Panc1 (cell line): ENCODE measurements at places on chromosomes 3 and 15. TPM values are rescaled to one million over a fixed set of nuclear protein-coding genes. Genes with fewer than 3 reads are reported as not detected.

DNA sequence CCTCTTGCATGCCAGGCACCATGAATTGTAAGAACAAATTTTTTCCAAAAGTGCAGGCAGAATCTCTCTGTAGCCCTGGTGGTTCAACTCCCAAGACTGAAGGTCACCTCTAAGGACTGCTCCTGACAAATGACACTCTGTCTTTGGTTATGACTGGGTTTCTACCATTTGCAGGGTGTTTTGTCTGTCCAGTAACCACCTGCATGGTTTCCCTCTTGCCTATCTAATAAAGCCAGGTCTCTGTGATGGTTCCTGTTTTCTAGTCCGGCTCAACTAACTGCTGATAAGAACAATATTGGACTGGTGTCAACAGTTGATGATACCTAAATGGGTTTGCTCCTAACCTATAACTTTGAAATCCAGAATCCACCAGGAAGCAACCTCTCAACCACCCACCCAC, 43.7 kb downstream of the ATP8B4 start:
- no peak overlapping the region for H3K4me3 ChIP-seq
- H3K27me3 ChIP-seq: no peaks in the 10 kb centered on the region
- no peaks in the 10 kb centered on the region; the same call in 1 of the 2 replicates for H3K36me3 ChIP-seq
- no peaks in the 10 kb centered on the region for H3K4me1 ChIP-seq

GRCh38 chr3:28982906-28983305, 298.0 kb upstream of the RBMS3 start:
- H3K27ac ChIP-seq: no peak overlapping the region
- H3K36me3 ChIP-seq: no peaks in the 10 kb centered on the region
- no peaks in the 10 kb centered on the region for H3K27me3 ChIP-seq
- no peak for DNase-seq

- no peaks in the 10 kb centered on the region for H3K36me3 ChIP-seq
- DNase-seq: no peak
- H3K27ac ChIP-seq: no peak overlapping the region
- peaks cover 12% of the 10 kb centered on the region for H3K4me1 ChIP-seq
- no peak overlapping the region for H3K4me3 ChIP-seq
Observed at GRCh38 chr15:89662893-89663626, 7.8 kb upstream of the KIF7 start.

GRCh38 chr15:99452010-99452409, 113.8 kb upstream of the MEF2A start:
- no peaks in the 10 kb centered on the region for H3K27me3 ChIP-seq
- no peaks in the 10 kb centered on the region for H3K36me3 ChIP-seq
- no peak for DNase-seq
- H3K27ac ChIP-seq: no peak overlapping the region
- no peak overlapping the region for H3K4me3 ChIP-seq
- peaks cover 16% of the 10 kb centered on the region for H3K4me1 ChIP-seq

DNA sequence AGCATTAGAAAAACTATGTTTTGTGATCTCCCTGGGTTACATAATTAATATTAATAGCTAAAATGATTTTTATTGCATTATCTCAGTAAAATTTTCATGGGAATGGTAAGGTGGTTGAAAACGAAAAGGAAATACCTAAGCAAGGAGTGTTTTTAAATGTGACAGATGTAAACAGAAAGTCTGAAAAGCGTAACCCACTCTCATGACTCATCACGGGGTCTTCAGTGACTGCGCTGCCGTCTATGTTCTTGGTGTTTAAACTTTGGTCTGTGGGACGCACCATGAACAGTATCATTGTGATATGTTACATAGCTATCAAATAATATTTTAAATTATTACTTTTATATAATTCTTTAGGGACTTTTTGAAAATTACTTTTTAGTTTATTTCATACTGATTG, 19.8 kb downstream of the LRCH3 start:
- DNase-seq: no peak
- no peak overlapping the region for H3K4me3 ChIP-seq
- no peaks in the 10 kb centered on the region for H3K27me3 ChIP-seq
- H3K36me3 ChIP-seq: no peaks in the 10 kb centered on the region

DNA sequence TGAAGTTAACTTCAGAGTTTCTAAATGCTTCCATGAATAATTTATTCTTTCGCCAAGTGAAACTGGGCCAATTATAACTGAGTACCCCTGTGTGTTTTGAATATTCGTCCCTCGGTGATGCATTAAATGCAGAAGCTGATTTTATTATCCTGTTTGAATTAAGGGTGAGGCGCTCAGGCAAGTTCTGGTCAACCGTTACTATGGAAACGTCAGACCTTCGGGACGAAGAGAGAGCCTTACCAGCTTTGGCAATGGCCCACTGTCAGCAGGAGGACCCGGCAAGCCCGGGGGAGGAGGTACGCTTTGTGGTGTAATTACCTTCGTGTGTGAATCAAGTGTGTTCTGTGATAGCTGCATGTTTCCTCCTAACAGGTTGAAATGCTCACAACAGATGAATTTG, 239.8 kb downstream of the ITPR1 start:
- no peak overlapping the region for H3K4me3 ChIP-seq
- no peak for DNase-seq
- no peaks in the 10 kb centered on the region for H3K4me1 ChIP-seq
- no peak overlapping the region for H3K27ac ChIP-seq
- no peaks in the 10 kb centered on the region for H3K36me3 ChIP-seq

DNA sequence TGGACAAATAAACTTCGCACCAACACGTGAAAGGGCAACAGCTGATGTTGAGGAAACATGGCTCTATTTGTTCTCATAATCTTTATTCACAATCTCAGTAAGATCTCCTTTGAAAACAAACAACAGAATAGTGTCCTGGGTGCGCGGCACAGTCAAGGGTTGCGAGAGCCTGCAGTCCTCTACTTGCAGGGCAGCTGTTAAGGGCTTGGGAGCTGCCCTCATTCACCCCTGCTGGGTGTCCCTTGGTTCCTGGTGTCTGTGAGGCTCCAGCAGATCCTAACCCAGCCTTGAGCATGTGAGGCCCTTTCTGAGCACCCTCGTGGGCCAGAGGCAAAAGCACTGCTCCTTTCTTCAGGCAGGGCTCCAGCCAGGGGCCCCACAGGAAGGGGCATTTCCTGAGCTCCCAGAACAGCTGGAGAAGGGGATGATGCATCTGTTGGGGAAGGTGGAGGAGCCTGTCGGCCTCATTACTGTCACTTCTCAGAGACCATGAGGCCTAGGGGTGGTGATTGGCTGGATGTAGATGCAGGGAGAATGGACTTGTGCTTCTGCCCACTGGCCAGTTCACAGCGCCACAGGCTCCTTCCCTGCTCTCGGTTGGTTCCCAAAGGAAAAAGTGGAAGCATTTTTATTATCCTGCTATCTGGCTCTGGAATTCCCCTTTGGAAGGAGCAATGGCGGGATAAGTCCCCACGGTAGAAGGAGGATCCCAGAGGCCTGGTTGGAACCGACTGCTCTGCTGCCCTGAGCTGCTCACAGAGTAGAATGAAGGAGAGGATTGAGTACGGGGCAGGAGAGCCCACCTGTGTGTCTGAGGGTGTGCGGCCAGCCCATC, 51.9 kb upstream of the KLF13 start:
- no peaks in the 10 kb centered on the region for H3K36me3 ChIP-seq
- no peak for DNase-seq
- no peaks in the 10 kb centered on the region for H3K27me3 ChIP-seq
- peaks cover 11% of the 10 kb centered on the region for H3K4me1 ChIP-seq
- H3K4me3 ChIP-seq: no peak overlapping the region

DNA sequence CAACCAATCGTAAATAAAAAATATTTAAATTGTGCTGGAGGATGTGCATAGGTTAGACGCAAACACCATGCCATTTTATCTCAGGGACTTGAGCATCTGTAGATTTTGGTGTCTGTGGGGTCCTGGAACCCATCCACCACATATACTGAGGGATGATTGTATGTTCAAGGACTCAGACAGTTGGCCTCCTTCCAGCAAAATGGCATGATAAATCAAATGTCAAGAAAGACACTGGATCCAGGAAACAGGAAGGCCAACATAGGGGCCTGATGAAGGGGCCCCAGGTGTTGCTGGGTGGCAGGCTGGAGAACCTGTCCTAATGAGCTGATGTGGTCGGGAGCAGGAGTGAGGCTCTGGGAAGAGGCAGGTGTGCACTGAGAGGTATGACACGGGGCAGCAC, 289.5 kb downstream of the GABRG3 start:
- no peak for DNase-seq
- no peaks in the 10 kb centered on the region for H3K4me1 ChIP-seq
- H3K27me3 ChIP-seq: no peaks in the 10 kb centered on the region
- no peak overlapping the region for H3K4me3 ChIP-seq
- H3K27ac ChIP-seq: no peak overlapping the region
- H3K36me3 ChIP-seq: no peaks in the 10 kb centered on the region

DNA sequence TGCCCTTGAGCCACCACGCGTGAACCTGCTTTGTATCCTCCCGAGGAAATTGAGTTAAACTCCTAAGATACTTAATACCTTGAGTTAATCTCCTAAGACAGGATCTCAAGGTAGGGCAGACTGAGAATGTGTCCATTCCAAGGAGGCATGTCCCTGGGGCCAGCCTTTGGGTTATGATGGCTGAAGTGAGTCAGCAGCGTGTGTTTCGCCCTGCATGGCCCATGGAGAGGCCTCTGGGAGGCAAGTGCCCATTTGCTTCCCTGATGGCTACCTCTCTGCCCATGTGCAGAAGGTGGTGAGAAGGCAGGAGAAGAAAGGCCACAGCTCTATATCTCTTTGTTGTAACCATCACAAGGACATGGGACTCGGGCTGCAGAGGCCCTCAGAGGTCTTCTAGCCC, 36.7 kb upstream of the LIMD1 start:
- no peaks in the 10 kb centered on the region for H3K4me1 ChIP-seq
- no peaks in the 10 kb centered on the region for H3K27me3 ChIP-seq
- DNase-seq: no peak
- H3K36me3 ChIP-seq: no peaks in the 10 kb centered on the region
- H3K27ac ChIP-seq: no peak overlapping the region

GRCh38 chr3:3744826-3745225, 54.4 kb upstream of the LRRN1 start:
- no peaks in the 10 kb centered on the region for H3K4me1 ChIP-seq
- no peak for DNase-seq
- no peaks in the 10 kb centered on the region for H3K36me3 ChIP-seq
- no peaks in the 10 kb centered on the region for H3K27me3 ChIP-seq
- no peak overlapping the region for H3K27ac ChIP-seq
- no peak overlapping the region for H3K4me3 ChIP-seq

DNA sequence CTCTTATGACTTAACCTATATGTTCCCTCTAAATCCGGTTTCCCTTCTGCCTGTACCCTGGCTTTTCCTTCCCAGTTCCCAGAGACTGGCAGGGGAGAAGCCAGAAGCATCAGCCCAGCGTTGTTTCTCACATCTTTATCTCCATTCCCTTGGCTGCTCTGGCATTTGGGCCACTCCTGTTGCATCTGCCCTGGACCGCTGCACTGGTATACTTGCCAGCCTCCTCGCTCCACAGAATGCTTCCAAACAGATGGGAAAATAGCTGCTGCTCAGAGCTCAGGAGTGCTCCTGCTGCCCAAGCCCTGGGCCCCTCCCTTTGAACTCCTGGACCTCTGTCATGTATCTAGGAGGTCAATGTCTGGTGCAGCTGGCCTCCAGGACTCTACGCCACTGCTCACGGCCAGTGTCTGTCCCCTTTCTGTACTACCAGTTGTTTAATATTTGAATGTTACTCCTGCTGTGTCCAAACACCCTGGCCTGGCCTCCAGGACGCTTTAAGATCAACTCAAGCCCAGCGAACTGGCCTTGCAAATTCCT, 6.8 kb downstream of the SPINT1 start:
- no peak overlapping the region for H3K4me3 ChIP-seq
- H3K27me3 ChIP-seq: no peaks in the 10 kb centered on the region
- no peak overlapping the region for H3K27ac ChIP-seq
- DNase-seq: no peak
- no peaks in the 10 kb centered on the region for H3K4me1 ChIP-seq

DNA sequence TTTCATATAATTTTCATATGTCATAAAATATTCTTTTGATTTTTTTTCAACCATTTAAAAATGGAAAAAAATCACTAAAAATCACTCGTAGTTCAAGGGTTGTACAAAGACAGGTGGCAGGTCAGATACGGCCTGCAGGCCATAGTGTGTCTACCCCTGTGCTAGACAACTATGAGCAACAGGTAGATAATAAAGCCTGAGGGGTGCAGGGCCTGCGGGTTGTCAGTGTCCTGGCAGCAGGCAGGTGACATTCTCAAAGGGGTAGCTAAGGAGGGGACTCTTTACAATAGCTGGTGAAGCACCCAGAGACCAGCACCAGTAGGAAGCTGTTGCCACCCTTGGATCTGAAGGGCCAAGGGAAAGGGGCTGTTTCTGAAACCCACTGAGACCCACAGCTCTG, 34.4 kb downstream of the MINAR1 start:
- no peak overlapping the region for H3K4me3 ChIP-seq
- H3K27ac ChIP-seq: no peak overlapping the region
- H3K36me3 ChIP-seq: no peaks in the 10 kb centered on the region

GRCh38 chr15:62306851-62307504, 141.9 kb upstream of the C2CD4B start:
- no peak overlapping the region for H3K4me3 ChIP-seq
- H3K4me1 ChIP-seq: no peaks in the 10 kb centered on the region
- H3K27me3 ChIP-seq: peaks cover 2% of the 10 kb centered on the region; the same call in 1 of the 2 replicates
- H3K36me3 ChIP-seq: no peaks in the 10 kb centered on the region

DNA sequence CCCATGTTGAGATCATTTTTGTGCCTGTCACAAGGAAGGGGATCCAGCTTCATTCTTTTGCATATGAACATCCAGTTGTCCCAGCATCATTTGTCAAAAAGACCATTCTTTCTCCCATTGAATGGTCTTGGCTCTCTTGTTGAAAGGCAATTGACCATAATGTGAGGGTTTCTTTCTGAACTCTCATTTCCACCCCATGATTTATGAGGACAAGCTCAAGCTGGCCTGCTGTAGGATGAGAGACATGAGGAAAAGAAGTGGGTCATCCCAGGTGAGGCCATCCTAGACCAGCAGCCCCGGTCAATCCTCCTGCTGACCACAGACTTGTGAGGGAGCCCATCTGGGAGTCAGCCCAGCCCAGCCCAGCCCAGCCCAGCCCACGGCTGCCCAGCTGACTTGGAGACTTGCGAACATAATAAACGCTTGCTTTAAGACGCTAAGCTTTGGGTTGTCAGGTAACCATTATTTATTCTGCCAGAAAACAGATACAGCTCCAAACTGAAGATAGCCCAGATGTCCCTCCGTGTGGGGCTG, 69.0 kb downstream of the LINGO1 start:
- no peak overlapping the region for H3K4me3 ChIP-seq
- H3K27ac ChIP-seq: no peak overlapping the region; the same call in 1 of the 2 replicates
- H3K4me1 ChIP-seq: peaks cover 20% of the 10 kb centered on the region
- DNase-seq: no peak

The TNFAIP8L3 gene
- 1.0 TPM for total RNA-seq

The GOLGA6L7 gene
- not detected for total RNA-seq

The CCRL2 gene
- total RNA-seq: not detected

The ITIH4 gene
- 1.5 TPM for total RNA-seq

The CDCP1 gene
- total RNA-seq: 47.8 TPM

The PLOD2 gene
- total RNA-seq: 158 TPM

The SPINT1 gene
- 32.7 TPM for total RNA-seq

The SH3GL3 gene
- not detected for total RNA-seq

The TUBGCP4 gene
- 31.9 TPM for total RNA-seq

The RYR3 gene
- not detected for total RNA-seq

The CLDN1 gene
- 30.9 TPM for total RNA-seq
